Stimulated activated CD8-positive, alpha-beta memory T cell treated with anti-CD3 and anti-CD28 coated beads, Interleukin-4, amount 100 ng/mL, for 4 hours (primary cell): ENCODE measurements at places on chromosomes 1 and 21.

DNA sequence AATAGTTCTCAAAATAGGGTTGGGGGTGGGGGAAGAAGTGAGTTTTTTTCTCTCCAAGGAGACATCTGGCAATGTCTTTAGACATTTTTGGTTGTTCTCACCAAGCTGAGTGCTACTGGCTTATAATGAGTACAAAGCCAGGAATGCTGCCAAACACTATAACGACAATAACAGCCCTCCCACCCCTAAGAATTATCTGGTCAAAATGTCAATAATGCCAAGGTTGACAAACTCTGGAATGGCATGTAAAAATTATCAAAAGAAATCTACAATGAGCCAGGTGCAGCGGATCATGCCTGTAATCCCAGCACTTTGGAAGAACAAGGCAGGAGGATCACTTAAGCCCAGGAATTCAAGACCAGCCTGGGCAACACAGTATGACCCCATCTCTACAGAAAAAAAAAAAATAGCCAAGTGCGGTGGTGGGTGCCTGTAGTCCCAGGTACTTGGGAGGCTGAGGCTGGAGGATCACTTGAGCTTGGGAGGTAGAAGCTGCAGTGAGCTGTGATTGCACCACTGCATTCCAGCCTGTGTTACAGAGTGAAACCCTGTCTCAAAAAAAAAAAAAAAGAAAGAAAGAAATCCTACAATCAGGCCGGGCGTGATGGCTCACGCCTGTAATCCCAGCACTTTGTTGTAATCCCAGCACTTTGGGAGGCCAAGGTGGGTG is 2.5 kb downstream of the ATP5PF start:
- DNase-seq: no peak

GRCh38 chr1:51519048-51519864 is at the start of gene EPS15:
EPS15 (minus strand) TSS chr1:51519266; CDS start chr1:51519231, 35 bp downstream.
- DNase-seq: peak; percentile 56

DNA sequence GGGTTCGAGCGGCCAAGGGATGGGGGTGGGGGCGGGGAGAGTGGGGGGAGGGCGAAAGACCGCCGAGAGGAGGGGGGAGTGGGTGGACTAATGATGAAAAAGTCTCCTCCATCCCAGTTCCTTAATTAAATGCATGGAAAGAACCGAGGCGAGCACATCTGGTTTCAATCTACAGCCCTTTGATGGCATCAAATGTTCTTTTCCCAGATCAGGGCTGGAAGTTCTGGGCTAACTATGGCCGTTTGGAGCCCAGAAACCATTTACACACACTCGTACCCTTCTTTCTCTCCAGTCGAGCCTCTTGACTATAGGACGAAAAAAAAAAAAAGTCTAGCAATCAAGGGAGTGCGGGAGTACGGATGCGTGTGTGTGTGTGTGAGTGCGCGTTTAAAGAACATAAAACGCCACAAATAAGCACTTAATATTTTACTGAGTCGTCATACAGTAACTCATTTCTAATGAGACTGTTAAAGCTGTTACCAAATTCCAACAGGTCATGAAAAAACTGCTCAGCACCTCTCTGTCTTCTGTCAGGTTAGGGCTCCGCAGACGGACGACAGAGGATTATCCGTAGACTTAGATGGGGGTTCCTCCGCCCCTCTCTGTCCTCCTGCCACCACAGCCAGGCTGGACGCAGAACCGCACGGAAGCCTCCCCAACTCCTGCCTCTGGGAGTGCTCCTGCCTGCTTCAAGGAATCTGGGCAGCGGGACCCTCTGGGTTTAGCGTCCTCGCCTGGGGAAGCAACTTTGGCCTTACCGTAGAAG is 2.1 kb upstream of the PRRX1 start:
- no peak for DNase-seq

DNA sequence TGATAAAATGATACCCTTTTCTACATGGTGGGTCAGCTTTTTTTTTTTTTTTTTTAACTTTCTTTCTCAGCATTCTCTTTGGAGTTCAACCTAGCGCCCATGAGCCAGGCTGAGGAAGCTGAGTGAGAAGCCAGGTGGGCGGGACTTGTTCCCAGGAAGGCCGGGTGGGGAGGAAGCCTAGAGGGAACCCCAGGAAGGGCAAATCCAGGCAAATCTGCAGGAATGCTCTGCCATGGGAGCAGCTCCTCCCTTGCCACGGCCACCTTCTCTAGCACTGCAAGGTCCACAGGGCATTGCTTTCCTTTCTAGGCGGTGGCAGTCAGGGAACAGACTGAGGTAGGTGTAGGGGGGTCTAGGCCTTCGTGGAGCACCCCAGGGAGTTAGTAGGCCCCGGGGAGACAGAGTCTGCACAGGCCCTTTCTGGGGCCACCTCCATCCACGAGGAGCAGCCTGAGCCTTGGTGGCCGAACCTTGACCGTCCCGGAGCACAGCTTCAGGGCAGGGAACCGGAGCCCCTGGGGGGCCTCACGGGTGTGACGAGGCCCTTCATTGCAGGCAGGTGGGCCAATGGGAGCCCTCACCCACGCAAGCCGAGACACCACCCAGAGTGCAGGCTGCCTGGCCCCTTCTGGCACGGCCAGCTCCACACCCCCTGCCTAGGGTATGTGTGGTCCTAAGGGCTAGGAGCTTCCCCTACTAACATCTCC is 18.2 kb upstream of the CCDC27 start:
- no peak for DNase-seq

GRCh38 chr1:110346690-110347089 is 7.5 kb downstream of the RBM15 start:
- DNase-seq: no peak

DNA sequence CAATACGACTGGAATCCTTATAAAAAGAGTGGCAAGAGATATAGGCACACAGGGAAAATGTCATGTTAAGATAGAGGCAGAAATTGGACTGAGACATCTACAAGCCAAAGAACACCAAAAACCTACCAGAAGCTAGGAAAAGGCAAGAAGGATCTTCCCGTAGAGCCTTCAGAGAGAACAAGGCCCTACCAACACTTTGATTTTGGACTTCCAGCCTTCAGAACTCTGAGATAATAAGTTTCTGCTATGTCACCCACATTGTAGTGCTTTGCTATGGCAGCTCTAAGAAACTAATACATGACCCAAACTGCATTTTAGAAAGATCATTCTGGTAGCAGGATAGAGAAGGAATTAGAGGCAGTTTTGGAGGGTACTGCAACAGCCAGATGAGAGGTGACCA is 24.1 kb upstream of the MUTYH start:
- no peak for DNase-seq

GRCh38 chr1:47211796-47212269 is 20.2 kb downstream of the TAL1 start:
- DNase-seq: no peak

- DNase-seq: no peak
Observed at GRCh38 chr1:154223621-154224020, 2.9 kb downstream of the UBAP2L start.

- DNase-seq: no peak
Observed at GRCh38 chr1:206559672-206559995, 52.3 kb downstream of the RASSF5 start.

GRCh38 chr1:76110666-76111065 is 36.1 kb downstream of the ST6GALNAC3 start:
- DNase-seq: no peak

DNA sequence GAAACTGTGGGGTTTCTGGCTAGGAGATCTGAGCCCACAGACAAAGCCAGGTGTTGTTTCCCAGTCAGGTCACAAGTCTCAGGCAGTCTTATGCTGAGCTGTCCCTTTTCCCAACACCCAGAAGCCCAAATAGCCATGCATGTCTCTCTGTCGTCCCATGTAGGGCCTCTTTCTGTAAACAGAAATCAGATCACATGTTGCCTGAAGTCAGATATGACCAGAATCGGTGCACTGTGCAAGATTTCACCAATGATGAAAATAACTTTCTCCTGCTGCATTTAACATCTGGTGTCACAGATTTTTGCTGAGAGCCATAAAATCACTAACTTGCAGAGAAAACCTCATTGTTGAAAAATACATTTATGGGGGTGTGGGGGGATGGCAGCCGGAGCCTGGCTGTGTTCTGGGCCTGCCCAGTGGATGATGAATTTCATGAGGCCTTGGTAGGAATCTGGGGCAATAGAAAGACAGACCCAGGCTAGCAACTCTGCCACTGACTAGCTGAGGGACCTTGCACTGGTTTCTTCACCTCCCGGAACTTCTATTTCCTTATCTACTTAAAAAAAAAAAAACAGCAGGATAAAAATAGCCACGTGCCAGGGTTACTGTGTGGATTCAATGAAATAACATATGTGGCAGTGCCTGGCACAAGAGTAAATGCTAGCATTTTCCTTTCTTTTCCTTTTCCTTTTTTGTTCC is 158.8 kb upstream of the NFIA start:
- DNase-seq: no peak

- DNase-seq: no peak
Observed at GRCh38 chr1:58576727-58577653, at the start of gene TACSTD2. TACSTD2 (minus strand) TSS chr1:58577252; CDS start chr1:58577156, 96 bp downstream.

DNA sequence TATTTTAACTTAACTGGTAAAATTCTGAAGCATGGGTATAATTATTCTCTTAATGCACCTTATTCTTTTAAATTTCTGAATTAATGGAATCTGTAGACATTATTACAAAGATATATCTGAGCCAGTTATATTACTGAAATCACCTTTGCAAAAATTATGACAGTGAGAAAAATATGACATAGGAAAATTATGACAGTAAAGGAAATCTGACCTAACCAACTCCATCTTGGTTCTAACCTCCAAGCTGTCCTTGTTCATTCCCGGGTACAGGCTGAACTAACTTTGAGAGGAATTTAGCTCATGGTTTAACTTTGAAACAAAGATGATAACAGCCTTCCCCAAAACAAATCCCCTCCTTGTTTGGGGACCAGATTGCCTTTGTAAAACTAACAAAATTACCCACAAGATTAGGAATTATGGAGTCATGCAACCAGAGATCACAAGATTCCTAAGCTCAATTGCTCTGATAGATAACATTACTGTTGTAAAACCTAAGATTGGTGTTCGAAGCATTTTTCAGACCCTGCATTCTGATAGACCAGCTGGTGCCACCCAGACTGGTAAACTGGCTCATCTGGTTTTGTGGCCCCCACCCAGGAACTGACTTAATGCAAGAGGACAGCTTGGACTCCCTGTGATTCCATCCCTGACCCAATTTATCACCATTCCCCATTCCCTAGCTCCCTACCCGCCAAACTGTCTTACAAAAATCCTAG is 9.4 kb upstream of the CD55 start:
- no peak for DNase-seq

GRCh38 chr1:178146436-178146835 is 52.5 kb downstream of the RASAL2 start:
- no peak for DNase-seq

DNA sequence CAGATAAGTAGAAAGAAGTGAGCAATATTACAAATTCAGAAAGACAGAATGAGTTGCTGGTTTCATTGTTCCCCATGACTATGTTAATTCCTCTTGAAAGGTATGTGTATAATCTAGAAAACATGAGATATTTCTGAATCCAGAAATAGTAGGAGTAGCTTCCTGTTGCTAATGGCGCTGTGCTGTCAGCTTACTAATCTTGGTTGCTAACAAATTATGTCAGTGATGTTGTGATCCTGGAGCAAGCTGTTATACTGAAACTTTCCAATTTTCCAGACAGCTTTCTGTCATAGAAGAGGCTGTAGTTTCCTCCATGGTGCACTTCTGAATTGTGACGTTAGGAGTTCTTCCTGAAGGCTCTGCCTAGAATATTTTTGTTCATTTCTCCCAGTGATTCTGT is 372.3 kb downstream of the USP25 start:
- no peak for DNase-seq

DNA sequence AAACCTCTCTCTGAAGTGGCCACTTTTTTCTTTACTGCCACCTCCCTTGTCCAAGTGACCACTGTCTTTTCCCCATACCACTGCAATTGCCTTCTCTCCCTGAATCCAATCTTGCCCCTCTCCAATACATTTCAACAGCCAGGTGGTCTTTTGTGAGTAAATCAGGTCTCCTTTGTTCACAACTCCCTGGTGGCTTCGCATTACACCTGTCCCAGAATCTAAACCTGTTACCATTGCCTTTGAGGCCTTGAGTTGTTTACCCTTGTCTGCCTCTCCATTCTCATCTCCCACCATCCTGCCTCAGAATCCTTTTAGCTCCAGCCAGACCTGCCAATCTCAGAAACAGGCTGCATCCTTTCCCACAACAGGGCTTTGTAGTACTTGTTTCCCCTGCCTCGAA is 21.8 kb upstream of the DYNLT5 start:
- no peak for DNase-seq

DNA sequence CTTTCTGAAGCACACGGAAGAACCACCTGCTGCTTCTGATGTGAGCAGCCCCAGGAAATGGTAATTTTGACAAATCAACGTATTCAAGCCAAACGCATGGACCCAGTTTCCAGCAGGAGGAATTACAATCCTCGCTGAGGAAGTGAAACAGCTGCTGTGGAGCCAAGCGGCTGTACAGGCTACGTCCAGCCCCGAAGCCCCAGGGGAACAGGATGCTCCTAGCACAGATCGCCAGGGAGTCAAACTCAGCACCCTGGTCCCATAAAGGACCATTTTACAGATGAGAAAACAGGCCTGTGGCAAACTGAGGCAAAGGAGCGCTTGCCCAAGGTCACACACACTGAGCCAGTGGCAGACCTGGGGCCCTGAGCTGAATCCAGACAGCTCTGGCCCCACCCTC is 108.0 kb downstream of the PTPRU start:
- DNase-seq: no peak

- no peak for DNase-seq
Observed at GRCh38 chr1:111559736-111560279, 56.4 kb upstream of the ADORA3 start.

DNA sequence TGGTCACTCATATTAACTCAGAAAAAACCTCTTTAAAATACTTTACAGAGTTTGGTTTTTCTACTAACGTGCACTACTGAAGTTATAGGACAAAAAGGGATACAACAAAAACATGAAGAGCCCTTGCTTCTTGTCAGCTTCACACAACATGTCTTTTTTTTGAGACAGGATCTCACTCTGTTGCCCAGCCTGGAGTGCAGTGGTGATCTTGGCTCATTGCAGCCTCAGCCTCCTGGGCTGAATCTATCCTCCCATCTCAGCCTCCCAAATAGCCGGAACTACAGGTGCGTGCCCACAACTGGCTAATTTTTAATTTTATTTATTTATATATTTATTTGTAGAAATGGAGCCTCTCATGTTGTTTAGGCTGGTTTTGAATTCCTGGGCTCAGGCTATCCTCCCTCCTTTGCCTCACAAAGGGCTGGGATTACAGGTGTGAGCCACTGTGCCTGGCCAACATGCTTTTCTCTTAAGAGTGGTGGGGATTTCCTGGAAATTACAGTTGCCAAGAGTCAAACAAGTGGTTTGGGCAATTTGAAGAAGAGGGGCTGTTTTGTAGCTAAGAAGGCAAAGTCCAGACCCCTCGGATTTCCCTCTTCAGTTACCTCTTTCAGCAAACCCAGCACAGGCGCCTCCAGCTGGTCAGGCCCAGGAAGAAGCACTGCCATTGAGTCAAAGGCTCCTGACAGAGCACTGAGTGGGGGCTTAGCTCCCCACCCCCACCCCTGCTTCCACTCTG is 6.4 kb upstream of the SMPDL3B start:
- DNase-seq: no peak

GRCh38 chr1:109369167-109369746 is 28.5 kb downstream of the SORT1 start:
- DNase-seq: no peak
